Right renal pelvis (tissue), 4 donors: ENCODE measurements at places on chromosomes 1 and 21. TPM values are rescaled to one million over a fixed set of nuclear protein-coding genes. Genes with fewer than 3 reads are reported as not detected.

DNA sequence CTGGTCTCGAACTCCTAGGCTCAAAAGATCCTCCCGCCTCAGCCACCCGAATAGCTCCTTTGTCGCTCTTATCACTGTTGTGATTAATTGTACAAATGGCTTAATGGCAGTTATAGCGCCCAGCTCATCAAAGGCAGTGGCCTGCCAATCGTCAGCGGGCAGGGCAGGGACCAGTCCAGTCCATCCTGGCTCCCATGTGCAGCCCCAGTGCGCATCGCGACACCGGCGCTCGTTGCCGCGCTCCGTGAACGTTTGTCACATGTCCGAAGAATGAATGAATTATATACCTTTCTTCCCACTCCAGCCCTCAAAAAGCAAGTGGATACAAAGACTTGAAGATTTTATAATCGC is 18.4 kb downstream of the MTX1 start:
- no peak for DNase-seq

GRCh38 chr1:1577367-1578011 is 2.8 kb upstream of the SSU72 start:
- DNase-seq, result no peak

Gene GPR89A
- polyA plus RNA-seq, result 49.2 TPM

GRCh38 chr1:44805311-44806024 is 1.7 kb downstream of the DYNLT4 start:
- no peak for DNase-seq

DNA sequence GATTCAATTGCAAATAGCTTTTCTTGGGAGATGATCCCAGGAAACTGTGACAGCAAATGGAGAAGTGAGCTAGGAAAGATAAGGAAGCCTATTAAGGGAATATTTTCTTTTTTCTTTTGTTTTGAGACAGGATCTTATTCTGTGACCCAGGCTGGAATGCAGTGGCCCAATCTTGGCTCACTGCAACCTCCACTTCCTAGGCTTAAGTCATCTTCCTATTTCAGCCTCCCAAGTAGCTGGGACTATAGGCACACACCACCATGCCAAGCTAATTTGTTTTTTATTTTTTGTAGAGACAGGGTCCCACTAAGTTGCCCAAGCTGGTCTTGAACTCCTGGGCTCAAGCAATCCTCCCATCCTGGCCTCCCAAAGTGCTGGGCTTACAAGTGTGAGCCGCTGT is 433.7 kb downstream of the RPS6KC1 start:
- DNase-seq, result no peak

Gene HORMAD1
- not detected for polyA plus RNA-seq

- DNase-seq, result no peak
These were observed 254.8 kb upstream of the PLXNA2 start for GRCh38 chr1:208499026-208499425.

DNA sequence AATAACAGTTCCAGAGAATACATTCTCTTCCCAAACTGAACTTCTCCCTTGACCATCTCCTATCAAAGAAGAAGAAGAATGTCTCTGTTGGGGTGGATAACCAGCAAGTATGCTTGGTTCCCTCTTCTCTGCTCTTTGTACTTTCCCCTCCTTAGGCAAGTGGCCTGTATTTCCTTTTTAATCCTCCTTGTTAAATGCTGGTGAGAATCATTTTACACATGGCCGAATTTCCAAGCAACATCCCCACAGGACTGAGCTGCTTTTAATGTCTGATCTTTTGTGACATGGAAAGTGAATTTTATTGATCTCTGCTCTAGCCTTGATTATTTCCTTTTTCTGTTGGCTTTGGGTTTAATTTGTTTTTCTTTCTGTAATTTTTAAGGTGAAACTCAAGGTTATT is 336.7 kb downstream of the DUSP10 start:
- DNase-seq, result no peak

GRCh38 chr1:3548156-3548893 is 63.0 kb downstream of the MEGF6 start:
- DNase-seq, result no peak

GRCh38 chr1:95396557-95396956 is 162.5 kb downstream of the RWDD3 start:
- no peak for DNase-seq

GRCh38 chr1:183024317-183025009 is 1.2 kb downstream of the LAMC1 start:
- DNase-seq, result peak; percentile 29

Gene LIN28A
- polyA plus RNA-seq, result 0.04 TPM

GRCh38 chr1:30353637-30354036 is 369.7 kb downstream of the MATN1 start:
- DNase-seq, result no peak

GRCh38 chr1:17270891-17271765 is 22.2 kb downstream of the PADI3 start:
- no peak for DNase-seq

- no peak for DNase-seq
These were observed 120.8 kb downstream of the GREM2 start for GRCh38 chr1:240491156-240491555.

- no peak for DNase-seq
These were observed 59.7 kb downstream of the LMO4 start for GRCh38 chr1:87388411-87388810.

DNA sequence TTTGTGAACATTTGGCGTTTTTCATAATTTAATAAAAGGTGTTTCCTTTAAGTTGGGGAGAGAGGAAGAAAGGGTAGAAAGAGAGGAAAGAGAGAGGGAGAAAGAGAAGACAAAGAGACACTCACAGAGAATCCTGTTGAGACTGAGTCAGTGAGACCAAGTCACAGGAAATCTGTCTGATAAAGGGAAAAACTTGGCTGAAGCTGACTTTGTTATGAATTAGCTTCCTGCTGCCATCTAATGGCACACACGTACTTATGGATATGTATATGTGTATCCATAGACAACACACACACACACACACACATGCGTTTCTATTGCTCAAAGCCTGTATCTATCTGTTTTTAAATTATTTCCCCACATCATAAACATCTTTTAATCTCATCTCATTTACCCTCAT is 42.5 kb upstream of the DISC1 start:
- DNase-seq, result no peak

GRCh38 chr1:178560871-178561376 is 48.0 kb downstream of the TEX35 start:
- DNase-seq, result no peak

GRCh38 chr1:231272173-231272572 is 31.2 kb downstream of the GNPAT start:
- DNase-seq, result no peak

- DNase-seq, result no peak
These were observed 61.8 kb upstream of the ETS2 start for GRCh38 chr21:38743772-38744529.

- DNase-seq, result no peak
These were observed 19.4 kb downstream of the LRRC41 start for GRCh38 chr1:46284058-46284457.

- DNase-seq, result no peak
These were observed 8.6 kb upstream of the LRRC8C start for GRCh38 chr1:89624314-89624713.

DNA sequence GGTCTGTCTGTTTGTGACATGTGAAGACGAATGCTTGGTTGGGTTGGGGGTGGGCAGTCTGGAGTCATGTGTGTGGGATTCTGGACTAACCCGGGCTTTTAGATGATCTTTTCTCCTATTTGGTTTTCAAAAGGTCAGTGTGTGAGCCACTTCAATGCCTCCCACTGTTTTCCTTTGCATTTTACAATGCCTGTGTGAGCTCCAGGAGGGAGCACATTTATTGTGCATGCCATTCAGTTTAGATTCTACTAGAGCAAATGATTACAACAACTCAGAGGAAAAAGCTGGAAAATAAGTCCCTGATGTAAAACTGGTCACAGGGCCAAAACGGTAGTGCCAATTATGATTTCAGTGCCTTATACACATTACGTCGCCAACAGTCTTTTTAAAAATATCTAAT is 90.9 kb downstream of the LYPLAL1 start:
- no peak for DNase-seq

- DNase-seq, result no peak
These were observed 44.4 kb downstream of the RNF11 start for GRCh38 chr1:51280321-51280978.

DNA sequence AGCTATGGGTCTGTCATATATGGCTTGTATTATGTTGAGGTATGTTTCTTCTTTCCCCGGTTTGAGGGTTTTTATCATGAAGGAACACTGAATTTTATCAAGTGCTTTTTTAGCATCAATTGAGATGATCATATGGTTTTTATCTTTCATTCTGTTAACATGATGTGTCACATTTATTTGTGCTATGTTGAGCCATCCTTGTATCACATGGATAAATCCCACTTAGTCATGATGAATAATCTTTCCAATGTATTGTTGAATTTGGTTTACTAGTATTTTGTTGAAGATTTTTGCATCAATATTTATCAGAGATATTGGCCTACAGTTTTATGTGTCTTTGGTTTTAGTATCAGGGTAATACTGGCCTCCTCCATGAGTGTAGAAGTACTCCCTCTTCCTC is 61.7 kb downstream of the GPR137B start:
- no peak for DNase-seq

- DNase-seq, result no peak
These were observed 35.8 kb downstream of the NDUFS5 start for GRCh38 chr1:39061951-39062350.

- DNase-seq, result no peak
These were observed 42.2 kb downstream of the PCNX2 start for GRCh38 chr1:233253231-233253831.

DNA sequence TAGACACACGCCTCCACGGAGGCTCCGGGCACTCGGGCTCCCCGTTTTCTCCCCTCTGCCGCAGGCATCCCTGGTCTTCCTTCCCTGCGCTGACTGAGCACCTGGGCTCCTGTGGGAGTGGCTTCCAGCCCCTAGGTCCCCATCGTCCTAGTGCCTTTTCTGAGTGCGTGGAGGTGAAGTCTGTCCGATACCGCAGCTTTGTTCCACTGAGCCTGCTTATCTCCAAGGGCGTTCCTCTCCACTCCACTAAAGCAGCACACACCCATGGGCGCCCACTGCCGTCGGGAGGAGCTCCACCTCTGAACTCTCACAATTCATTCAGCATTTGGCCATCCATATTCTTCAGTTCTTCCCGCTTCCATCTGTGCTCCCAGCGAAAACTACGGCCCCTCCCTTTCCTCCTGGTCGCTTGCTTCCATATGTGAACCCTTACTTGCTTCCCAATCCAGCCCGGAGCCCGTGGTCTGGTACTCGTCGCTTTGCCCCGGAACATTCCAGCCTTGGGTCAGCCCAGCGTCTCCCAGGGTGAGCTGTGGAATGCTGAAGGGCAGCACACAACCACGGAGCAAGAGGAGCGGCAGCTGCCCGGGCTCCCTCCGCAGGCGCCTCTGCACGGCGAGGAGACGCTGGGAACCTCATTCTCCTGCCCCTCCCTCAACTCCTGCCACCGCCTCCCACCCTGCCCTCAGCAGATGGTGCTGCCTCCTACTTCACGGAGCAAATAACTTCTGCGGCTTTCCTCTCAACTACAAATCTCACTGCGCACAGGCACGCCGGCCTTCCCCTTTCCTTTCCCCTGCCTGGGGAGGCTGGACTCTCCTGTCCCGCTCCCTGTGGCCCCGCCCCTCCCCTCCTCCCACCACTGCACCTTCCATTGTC is 27.5 kb downstream of the ATP8B2 start:
- DNase-seq, result no peak

GRCh38 chr1:19338323-19338762 is 26.2 kb downstream of the SLC66A1 start:
- no peak for DNase-seq

DNA sequence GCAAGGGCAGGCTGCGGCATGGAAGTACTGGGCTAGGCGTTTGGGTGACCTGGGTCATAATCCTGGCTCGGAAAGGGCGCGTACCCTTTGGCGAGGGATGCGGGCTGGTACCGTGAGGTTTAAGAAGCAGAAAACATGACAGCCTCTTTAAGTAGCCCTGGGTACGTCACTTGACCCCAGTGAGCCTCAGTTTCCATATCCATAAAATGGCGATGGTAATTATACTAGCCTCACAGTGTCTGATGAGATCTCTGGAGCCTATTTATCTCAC is 700 bp downstream of the PIGV start:
- no peak for DNase-seq

- no peak for DNase-seq
These were observed 10.6 kb upstream of the PTTG1IP start for GRCh38 chr21:44884097-44884496.

Gene PPIAL4G
- polyA plus RNA-seq, result not detected

DNA sequence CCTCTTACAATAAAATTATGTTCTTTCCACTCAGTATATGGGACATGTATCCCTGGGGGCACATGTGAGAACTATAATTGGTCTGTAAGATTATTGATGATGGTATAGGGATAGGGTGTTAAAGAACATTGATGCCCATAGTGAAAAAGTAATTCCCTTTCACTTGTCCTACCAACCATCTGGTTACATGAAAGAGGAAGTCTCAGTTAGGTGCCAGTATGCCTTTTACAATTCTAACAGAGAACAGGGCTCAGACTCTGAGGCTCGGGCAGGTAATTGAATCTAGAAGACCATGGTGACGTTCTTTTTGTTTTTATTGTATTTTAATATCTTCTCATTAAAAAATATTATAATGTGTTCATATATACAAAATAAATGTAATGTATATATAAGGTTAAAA is 113.6 kb downstream of the FGGY start:
- no peak for DNase-seq

Gene KIRREL1
- 191 TPM for polyA plus RNA-seq

- peak; percentile 19 for DNase-seq
These were observed 4.4 kb downstream of the ACBD3 start for GRCh38 chr1:226181996-226182714.

- no peak for DNase-seq
These were observed 492.6 kb downstream of the KCNT2 start for GRCh38 chr1:196115646-196116045.

Gene PCP4L1
- 0.92 TPM for polyA plus RNA-seq

GRCh38 chr1:98398649-98399048 is 262.9 kb upstream of the SNX7 start:
- DNase-seq, result no peak

Gene SPATA45
- 0.53 TPM for polyA plus RNA-seq

Gene RSRP1
- 127 TPM for polyA plus RNA-seq

GRCh38 chr1:54564312-54565112 is 16.5 kb downstream of the ACOT11 start:
- DNase-seq, result no peak

Gene ANGPTL1
- polyA plus RNA-seq, result 6.6 TPM

DNA sequence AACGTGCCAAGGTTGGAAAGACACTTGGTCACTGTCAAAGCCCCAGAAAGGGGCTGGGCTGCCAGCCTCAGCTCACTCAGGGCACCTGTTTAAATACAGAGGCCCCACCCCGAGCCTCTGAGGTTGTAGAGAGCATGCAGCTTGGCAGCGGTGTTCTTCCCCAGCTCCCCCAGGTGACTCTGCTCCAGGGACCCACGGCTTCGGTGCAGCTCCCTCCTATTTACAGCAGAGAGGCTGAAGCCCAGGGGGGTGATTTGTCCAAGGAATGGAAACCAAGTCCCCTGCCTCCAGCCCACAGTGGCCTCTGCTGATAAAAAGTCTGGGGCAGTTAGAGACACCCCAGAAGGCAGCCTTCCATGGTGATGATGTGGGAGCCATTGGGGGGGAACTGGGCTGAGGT is 9.1 kb upstream of the C1QA start:
- DNase-seq, result no peak

- DNase-seq, result no peak
These were observed 186.0 kb upstream of the PTGFR start for GRCh38 chr1:78304761-78305160.
